Epithelial cell of proximal tubule (primary cell): ENCODE measurements at places on chromosomes 1 and 21.

- no peak for DNase-seq
Measured at GRCh38 chr1:218242171-218242570, 42.9 kb upstream of the RRP15 start.

- DNase-seq, result no peak
Measured at GRCh38 chr1:85371021-85371420, 93.9 kb downstream of the DDAH1 start.

DNA sequence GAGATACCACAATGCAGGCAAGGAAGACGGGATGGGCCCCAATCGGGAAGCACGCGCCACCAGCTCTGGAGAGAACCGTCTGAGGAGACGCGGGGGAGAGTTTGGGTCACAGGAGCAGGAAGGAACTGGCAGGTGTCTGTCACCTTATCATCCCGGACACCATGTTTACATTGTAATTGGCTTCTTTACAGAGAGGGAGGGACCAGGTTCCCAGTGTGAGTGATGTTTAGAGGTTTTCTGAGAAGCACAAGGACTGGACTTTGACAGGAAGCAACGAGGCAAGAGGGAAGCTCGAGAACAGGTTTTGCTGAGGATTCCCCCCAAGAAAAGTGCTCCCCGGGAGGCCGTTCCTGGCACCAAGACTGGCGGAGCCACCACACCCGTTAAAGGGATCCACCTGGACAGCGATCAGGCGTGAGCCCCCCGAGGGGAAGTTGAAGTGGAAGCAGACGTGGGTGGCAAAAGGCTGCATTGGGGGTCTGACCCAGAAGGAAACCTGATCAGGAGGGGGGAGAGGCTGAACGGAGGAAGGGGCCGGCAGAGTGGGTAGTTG, 957 bp downstream of the EPS15 start:
- no peak for DNase-seq

DNA sequence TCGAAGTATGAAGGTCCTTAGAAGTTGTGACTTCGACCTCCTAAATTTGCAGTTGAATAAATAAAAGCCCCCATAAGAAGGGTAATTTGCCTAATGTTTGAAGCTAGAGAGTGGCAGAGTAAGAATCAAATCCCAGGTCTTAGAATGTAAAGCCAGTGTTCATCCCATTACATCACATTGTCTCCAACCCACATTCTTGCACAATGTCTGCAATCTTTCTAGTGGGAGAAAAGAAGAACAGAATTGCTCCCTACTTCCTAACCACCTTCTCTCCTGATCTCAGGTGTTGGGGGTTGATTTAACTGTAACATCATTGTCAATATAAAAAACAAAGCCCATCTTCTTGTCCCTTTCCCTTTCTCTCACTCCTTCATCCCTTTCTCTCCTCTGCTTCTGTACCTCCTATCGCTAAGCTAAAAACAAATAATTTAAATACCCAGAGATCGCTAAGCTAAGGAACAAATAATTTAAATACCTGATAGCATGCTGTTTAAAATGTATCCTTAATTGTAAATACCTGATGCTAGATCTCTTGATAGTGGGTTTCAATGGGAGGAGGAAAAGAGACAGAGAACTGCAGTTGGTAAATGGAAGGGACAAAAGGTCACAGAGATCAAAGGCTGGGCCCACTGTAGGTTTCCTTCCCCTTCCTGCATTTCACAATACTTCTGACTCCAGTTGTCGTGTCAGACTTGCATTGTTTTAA, 32.1 kb upstream of the CCDC190 start:
- no peak for DNase-seq
